Stimulated activated CD8-positive, alpha-beta memory T cell treated with anti-CD3 and anti-CD28 coated beads, Interleukin-7, amount 100 ng/mL, for 24 hours (primary cell): ENCODE measurements at places on chromosomes 3 and 15.

GRCh38 chr3:113271189-113271588, 59.8 kb downstream of the BOC start:
- no peak for DNase-seq

- no peak for DNase-seq
Observed at GRCh38 chr3:71973274-71974030, 188.5 kb upstream of the PROK2 start.

DNA sequence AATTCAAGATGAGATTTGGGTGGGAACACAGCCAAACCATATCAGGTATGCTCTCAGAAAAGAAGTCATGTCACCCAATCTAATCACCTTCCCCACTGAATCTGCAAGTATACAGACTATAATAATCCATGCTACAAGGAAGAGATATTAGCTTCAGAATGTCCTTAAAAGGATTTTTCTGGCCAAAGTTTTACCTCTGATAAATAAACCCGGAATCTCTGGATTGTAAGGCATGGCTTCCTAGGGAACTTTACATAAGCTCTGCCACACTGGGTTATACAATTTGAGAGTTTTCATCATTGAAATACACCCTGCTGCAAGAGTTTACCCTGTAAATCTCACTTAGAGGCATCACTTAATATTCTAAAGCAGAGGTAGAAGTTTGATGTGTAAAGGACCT, 330.5 kb upstream of the KCNMB2 start:
- no peak for DNase-seq

DNA sequence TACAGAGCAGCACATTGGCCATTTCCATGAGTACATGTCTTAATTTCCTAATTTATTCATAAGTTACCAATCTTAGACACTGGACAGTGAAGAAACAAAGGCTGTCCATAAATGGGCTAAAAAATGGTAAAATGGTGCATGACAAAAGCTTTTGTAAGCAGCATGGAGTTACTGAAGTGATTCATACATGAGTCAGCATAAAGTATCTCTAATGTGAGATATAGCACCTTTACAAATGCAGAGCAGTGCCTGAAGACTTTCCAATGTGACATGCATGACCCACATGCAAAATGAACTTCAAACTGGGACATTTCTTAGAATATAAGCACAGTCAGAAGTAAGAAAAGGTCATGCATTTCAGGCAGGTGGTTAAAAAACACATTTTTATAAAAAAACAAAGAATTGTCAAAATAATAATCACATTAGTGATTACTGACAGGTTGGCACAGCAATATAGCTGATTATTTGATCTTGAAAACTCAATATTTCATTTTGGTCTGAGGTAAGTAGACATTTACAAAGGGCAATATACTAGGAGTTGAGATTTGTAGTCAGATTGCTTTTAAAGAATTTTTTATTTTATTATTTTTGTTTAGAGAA, 299.3 kb downstream of the PLCL2 start:
- no peak for DNase-seq

GRCh38 chr15:34109797-34110663, 8.1 kb downstream of the PGBD4 start:
- DNase-seq, result no peak

GRCh38 chr3:107981471-107982111, 109.2 kb downstream of the CD47 start:
- DNase-seq, result no peak

DNA sequence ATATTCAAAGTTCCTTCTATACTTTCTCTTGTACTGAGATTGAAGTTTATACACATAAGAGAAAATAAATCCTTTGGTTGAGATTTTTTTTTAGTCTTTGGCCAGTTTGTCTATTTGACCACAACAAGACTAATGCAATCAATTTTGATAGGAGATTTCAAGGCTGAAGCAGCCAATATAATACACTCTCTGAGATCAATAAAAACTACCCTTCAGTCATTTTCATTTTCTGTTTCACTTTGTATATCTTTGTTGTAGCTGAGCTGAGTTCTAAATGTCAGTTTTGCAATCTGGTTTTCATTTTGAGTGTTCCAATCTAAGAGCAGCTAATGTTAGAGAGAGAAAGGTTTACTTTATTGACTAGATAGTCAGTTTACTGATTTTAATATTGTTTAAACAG, 623.8 kb upstream of the ROBO1 start:
- DNase-seq, result no peak

GRCh38 chr15:90762109-90762508, 45.0 kb downstream of the BLM start:
- no peak for DNase-seq

GRCh38 chr15:49044002-49044401, 2.2 kb downstream of the SECISBP2L start:
- DNase-seq, result no peak

DNA sequence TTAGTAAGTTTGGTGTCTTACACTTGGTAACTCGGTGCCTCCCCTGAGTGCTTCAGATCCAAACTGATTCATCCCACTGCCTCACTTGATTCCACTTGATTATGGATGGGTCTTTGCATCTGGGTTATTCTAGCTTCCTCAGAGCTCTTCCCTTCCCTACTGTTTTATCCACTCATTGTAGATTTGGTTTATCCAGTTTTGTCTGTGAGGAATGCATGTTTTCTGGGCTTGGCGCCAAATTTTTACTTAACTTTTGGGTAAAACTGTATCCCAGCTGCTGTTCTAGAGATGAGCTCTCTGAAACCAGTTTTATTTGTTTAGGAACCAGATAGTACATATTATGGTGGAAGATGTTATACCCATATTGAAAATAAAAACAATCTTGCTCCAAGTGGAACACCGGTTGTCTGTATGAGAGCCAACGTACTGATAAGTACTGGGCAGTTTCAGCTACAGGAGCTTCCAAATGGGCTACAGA, 20.9 kb downstream of the RAD54L2 start:
- no peak for DNase-seq

DNA sequence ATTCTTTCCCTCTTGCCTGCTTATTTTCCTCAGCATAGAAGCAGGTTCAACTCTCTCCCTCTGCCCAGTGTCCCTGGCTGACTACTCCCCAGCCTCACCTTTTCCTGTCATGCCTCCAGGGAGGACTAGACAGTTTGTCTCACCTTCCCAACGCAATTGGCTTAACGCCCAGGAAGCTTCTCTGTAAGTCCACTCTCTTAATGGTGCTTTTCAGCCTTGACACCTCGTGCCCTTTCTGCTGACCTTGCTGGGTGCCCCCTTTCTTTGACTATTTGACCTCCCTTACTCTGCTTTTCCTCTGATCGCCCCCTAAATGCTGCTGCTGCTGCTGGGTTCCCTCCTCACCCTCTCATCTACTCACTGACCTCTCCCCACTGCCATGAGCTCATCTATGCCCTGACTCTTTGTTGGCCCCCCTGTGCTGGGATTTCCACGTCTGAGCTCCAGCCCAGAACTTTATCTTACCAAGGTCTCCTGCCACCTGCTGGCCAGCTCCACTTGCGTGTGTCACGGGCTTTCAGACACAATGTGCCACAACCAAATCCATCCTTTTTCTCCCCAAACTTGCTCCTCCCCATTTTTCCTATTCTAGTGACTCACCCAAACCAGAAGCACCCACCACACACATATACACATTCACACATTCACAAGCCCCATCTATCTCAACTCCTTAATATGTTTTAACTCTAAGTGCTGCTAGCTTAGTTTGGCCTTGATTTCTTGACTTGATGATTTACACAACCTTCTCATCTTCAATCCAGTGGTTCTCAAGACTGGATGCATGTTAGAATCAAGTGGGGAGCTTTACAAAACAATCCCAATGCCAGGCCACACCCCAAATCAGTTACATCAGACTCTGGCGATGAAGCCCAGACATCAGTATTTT, 16.6 kb downstream of the EPB42 start:
- no peak for DNase-seq

- no peak for DNase-seq
Observed at GRCh38 chr15:89963301-89964231, 37.6 kb upstream of the ZNF710 start.
